ENCODE measurements at places on chromosomes 6 and 20.

- no peak for DNase-seq
Measured at GRCh38 chr6:106152952-106153351, 66.8 kb downstream of the PRDM1 start.

- DNase-seq: no peak
Measured at GRCh38 chr6:35728683-35729678, 7.9 kb upstream of the ARMC12 start.

GRCh38 chr20:25090492-25091429 lies 8.8 kb upstream of the VSX1 start:
- no peak for DNase-seq

DNA sequence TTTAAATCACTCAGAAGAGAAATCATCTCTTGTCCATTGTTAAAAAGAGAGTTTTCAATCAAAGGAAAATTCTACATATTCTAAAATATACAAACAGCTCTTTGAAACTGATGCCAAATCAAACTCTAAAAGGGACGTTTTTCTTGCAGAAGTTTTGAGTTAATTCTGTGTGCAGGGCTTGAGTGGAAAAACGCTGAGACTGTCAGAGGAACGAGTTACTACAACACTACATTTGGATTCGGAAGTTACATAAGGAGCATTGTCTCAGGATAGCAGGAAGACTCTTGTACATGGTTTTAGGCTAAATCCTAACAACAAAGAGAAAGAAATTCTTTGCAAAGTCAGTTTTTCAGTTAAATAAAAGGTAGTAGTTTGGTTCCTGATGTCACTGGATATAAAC lies 155.7 kb upstream of the SUPT3H start:
- DNase-seq: peak; percentile 66

- DNase-seq: no peak
Measured at GRCh38 chr6:54632984-54633565, 213.5 kb upstream of the FAM83B start.
